Activated naive CD8-positive, alpha-beta T cell treated with anti-CD3 and anti-CD28 coated beads, Interleukin-2, amount 50 U/mL, for 24 hours (primary cell): ENCODE measurements at places on chromosomes 13 and 19.
A peak's percentile ranks its signal among the peaks of the same experiment; 100 is the strongest.

- DNase-seq, result no peak
These were observed 164.7 kb downstream of the KATNAL1 start for GRCh38 chr13:30142486-30143211.

DNA sequence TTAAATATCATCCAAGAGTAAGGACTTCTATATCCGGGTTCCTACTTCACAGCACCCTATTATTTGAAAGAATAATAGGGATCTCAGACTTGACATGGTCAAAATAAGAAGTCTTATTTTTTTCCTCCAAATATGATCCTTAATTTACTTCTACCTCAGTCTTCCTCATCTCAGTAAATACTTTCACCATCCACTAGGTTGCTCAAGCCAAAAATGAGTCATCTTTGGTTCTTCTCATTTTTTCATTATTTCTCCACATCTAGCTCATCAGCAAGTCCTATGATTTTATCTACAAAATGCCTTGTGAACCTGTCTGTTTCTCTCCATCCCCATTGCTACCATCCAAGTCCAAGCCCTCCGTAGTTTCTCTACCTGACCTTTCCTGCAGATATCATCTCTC, 121.9 kb upstream of the GJB6 start:
- no peak for DNase-seq

DNA sequence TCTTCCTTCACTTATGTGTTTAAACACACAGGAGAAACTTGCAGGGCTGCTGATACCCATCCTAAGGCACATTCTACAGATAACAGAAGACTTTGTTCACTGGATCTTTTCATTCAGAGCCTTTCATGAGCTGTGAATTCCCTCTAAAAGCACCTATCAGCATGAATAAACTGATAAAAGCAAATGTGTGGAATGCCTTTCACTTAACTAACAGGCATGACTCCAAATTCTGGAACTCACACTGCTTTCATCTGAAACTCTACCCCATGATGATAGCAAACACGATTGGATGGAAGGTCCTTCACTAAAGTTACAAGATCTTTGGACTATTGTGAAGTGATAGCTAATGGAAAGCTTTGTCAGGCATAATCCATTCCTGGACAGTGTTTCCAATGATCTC, 457.3 kb downstream of the EFNB2 start:
- no peak for DNase-seq

- no peak for DNase-seq
These were observed 53.2 kb downstream of the TMED1 start for GRCh38 chr19:10782795-10783194.

DNA sequence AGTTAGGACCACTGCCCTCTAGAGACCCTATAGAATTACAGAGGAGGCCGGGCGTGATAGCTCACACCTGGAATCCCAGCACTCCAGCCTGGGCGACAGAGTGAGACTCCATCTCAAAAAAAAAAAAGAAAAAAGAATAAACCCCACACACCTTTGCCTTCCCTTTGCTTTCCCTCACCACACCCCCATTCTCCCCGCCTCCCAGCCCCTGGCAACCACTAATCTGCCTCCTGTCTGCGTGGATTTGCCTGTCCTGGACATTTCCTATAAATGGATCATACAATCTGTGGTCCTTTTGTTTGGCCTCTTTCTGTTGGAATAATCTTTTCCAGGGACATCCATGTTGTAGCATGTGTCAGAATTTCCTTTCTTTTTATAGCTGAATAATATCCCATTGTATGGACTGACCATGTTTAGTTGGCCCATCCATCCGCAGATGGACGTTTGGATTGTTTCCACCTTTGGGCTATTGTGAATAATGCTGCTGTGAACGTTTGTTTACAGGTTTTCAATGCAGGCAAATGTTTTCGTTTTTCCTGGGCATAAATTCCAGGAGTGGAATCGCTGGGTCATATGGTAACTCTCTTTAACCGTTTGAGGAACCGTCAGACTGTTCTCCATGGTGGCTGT, 15.3 kb downstream of the NACC1 start:
- no peak for DNase-seq

- peak; percentile 28 for DNase-seq
These were observed 16.8 kb downstream of the CCL25 start for GRCh38 chr19:8069096-8069973.

DNA sequence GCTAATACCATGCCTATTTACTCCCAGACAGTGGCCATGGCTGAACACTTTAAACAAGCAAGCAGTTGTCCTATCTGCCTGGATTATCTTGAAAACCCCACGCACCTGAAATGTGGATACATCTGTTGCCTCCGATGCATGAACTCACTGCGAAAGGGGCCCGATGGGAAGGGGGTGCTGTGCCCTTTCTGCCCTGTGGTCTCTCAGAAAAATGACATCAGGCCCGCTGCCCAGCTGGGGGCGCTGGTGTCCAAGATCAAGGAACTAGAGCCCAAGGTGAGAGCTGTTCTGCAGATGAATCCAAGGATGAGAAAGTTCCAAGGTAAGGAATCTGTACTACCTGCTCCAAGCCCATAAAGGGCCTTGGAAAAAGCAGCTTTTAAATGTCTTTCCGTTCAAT, 8.6 kb downstream of the RFPL4AL1 start:
- peak; percentile 11 for DNase-seq

DNA sequence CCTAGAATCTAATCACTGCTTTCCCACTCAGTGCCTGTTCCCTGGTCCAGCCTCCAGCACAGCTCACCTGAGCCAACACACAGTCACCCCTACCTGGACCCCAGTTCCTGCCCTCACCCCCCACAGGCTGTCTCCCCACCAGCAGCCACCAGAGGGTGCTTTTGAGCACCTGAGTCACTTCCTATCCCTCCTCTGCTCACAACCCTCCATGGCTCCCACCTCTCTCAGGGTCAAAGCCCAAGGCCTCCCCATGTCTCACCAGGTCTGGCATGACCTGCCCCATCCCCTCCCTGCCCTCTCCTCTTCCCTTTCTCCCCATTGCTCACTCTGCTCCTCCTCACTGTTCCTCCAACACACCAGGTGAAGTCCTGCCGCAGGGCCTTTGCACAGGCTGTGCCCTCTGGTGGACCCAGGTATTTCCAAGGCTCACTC, 7.1 kb upstream of the DPP9 start:
- DNase-seq, result peak; percentile 75

DNA sequence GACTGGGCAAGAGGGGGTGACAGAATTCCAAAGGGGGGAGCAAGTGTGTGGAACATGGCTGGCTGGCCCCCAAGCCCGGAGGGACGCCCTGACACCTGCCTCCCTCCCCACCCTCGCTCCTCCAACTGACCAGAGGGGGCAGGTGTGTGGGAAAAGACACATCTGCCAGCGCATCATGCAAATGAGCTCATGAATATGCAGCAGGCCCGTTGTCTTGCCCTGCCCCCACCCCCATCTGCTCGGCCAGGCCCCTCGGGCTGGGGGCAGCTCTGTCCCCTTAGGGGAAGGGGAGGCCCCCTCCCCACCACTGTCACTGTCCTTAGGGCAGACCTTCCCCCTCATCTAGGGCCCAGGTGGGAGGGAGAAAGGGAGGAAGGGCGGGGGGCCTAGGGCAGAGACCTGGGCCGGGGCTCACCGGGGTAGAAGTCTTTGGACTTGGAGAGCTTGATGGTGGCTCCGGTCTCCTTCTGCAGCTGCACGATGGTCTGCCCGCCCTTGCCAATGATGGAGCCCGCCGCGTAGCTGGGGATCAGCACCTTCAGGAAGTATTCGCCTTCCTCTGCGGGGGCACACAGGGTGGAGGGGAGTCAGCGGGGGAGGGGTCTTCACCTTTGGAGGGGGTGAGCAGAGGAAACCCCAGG, 12.9 kb downstream of the NOVA2 start:
- DNase-seq, result no peak

GRCh38 chr13:59360108-59360507, 803.6 kb downstream of the DIAPH3 start:
- DNase-seq, result no peak

- no peak for DNase-seq
These were observed 6.8 kb downstream of the ZNF507 start for GRCh38 chr19:32352241-32352630.

DNA sequence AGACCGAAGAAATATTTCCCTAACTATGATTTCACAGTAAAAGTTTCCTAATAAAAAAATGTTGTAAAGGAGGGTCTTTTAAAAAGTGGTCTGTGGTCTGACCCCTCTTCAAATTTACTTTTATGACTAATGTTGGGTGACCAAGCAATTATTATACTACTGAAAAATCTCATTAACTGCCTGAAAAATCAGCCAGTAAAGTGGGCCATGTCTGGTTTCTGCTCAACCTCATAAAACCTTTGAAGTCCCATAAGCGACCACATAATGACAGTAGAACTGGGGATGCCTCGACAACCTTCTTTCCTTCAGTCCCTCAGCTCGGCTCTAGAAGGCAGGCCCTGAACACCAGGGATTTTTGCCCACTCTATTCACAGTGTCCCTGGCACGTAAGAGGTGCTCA, 434.3 kb downstream of the EFNB2 start:
- no peak for DNase-seq

DNA sequence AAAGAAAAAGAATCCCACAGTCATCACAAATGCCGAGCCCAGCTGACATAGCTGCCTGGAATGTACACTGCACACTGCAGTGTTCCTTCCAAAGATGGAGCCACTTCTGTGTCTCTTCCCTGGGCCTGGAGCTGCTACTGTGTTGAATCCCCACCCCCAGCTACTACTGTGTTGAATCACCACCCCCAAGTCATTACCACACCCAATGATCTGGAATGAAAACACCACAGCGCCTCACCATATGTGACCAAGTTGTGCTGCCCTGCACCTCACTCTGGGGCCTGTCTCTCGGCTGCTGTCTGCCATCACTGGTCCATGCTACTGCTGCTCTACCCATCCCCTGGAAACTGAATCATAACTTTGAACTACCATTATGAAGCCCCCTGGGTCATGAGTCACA, 861.2 kb downstream of the UQCRFS1 start:
- no peak for DNase-seq

GRCh38 chr19:15249972-15250639, 17.9 kb upstream of the EPHX3 start:
- DNase-seq, result no peak

DNA sequence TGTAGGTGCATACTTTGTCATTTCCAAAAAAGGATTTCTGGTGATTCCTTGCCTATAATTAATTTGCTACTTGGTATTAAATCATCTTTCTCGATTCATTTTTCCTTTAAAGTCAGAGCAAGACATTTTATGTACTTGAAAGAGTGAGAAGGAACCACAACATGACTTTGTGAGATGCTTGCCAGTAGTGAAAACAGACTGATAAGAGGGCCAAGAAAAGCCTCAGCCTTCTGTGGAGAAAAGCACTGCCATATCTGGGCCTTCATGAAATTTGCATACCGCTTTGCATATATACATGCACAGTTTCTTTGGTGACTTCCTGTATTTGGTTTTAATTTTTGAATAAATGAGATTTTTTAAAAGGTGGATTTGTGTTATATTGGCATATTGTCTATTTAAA, 128.4 kb downstream of the CDK8 start:
- no peak for DNase-seq

GRCh38 chr19:13768510-13768909, 4.2 kb downstream of the MRI1 start:
- no peak for DNase-seq

DNA sequence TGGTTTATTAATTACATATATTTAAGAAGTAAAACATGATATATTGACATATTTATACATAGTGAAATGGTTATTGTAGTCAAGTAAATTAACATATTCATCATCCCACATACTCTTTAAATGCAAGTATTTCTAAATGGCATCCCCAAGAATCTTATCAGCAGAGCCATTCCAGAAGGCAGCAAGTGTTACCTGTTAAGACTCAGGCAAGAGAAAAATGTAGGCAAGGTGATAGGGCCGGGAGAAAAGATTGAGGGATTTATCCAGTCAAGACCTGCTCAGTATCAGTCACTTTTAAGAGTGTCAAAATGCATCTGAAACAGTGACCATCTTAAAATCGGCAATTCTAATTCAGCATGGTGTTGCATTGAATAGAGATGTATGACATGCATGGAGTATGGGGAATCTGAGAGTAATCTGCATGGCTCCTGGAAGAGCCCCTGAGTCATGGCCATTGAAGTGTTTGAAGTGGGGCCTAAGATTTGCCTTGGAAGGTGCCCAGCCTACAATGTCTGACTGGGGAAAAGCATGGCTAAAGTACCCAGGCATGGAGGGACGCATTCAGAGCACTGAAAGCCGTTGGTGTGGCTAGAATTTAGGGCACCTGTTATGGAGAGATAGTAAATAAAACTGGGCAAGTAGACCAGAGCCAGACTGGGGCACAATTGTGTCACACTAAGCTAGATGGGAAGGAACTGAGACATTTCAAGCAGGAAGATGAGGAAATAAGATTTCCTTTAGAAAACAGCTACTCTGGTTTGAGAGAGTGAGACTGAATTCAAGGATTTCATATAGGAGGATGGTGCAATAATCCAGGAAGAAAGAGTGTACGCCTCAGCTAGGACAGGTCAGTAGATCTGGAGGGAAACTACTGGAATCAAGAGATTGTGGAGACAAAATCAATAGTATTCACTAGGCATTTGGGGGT, 25.0 kb upstream of the C1QTNF9B start:
- no peak for DNase-seq
